ENCODE measurements at places on chromosomes 4 and X. TPM values are rescaled to one million over a fixed set of nuclear protein-coding genes. Genes with fewer than 3 reads are reported as not detected.

The PNMA6A gene
- total RNA-seq, result 3.5 TPM

The RRH gene
- total RNA-seq, result 0.22 TPM

The KDM6A gene
- 23.4 TPM for total RNA-seq

The DMRTC1B gene
- total RNA-seq, result not detected

The HSFX4 gene
- not detected for total RNA-seq

The ADAM29 gene
- not detected for total RNA-seq

The GAGE12E gene
- total RNA-seq, result not detected

The ABCG2 gene
- total RNA-seq, result 2.3 TPM

The SULT1E1 gene
- total RNA-seq, result 0.33 TPM

The TENM3 gene
- 5.8 TPM for total RNA-seq

The BEND2 gene
- total RNA-seq, result not detected

The CTAG1A gene
- total RNA-seq, result not detected

The GAGE1 gene
- not detected for total RNA-seq

Measured in uterine smooth muscle cell (primary cell).